Ovary (tissue), 10 donors: ENCODE measurements at places on chromosomes 12 and 14.
A peak's percentile ranks its signal among the peaks of the same experiment; 100 is the strongest.

DNA sequence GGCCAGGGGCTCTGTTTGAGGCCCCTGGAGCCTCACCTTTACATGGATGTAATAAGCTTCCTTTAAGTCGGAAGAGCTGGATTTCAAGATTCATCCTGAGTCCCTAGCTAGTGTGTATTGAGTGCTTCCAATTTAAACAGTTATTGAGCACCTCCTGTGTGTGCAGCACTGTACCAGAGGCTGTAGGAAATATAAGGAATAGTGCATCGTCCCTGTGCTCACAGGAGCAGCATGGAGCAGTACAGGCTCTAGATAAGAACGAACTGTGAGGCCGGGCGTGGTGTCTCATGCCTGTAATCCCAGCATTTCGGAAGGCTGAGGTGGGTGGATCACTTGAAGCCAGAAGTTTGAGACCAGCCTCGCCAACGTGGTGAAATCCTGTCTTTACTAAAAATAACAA is 65.8 kb upstream of the METAP2 start:
- DNase-seq = no peak

- DNase-seq = no peak
Measured at GRCh38 chr12:51865757-51866270, 17.3 kb upstream of the FIGNL2 start.

DNA sequence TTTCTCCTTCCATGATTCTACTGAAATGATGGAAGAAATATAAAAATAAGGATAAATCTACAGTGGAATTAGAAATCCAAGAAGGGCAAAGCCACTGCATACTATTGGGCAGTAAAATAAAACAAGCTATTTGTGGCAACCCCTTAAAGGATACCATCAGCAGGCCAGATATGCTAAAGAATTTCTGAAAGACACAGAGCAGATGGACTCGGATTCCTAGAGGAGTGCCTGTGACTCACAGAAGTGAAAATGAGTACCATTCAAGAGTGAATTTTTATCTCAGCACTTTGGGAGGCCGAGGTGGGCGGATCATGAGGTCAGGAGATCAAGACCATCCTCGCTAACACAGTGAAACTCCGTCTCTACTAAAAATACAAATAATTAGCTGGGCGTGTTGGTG is 318.1 kb downstream of the LRIG3 start:
- DNase-seq = no peak

- DNase-seq = no peak
Measured at GRCh38 chr14:100887728-100888335, 15.7 kb downstream of the RTL1 start.

- DNase-seq = no peak
Measured at GRCh38 chr14:98293576-98293975, 978.4 kb downstream of the BCL11B start.

DNA sequence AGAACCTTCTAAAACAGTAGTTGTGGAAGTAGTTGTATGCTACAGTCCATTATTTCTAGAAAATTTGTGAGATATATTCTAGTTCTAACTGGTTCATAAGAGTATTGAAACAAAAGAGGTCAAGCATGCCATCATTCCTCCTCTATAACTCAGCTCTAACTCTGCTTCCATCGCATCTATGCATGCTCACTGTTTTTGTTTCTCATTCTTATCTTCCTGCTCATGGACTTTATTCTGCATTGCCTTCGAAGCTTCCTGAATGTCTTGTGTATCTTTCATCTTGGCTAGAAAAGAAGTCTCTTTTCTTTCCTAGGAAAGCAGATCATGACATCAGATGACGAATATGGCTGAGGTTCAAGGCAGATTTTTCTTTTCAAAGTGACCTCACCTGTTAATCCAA is 402 bp downstream of the LMNTD1 start:
- DNase-seq = no peak

- no peak for DNase-seq
Measured at GRCh38 chr12:43238281-43238680, 313.7 kb downstream of the ADAMTS20 start.

DNA sequence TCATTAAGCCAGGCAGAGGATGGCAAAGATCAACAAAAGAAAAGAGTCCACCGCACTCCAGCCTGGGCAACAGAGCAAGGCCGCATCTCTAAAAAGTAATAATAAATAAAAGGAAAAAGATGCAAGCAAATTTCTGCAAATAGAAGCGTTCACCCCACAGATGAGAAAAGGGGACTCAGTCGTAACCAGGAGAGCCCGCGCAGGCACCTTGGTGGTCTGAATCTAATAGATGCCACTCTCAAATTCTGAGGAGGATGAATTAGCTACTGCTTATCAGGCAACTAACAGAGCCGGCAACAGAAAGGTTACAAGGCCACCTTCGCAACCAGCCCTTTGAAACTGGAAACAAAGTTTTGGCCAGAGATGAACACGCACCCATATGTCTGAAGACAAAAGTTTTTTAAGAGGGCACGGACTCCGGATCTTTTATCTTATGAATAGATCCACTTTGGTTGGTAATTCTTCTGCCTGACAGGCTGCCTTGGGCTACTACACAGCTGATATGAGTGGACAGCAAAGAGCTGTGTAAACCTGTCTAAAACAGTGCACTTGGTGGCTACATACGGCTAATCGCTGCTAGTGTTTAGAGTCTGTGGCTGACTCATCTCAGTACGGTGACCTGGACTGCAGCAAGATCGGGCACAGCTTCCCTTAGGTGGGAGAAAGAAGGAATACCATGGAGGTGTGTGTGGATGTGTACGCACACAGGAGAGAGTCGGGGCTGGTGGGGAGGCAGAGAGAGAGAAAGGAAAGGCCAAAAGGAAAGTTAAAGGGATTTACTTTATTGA is 32.9 kb upstream of the TTC7B start:
- no peak for DNase-seq

DNA sequence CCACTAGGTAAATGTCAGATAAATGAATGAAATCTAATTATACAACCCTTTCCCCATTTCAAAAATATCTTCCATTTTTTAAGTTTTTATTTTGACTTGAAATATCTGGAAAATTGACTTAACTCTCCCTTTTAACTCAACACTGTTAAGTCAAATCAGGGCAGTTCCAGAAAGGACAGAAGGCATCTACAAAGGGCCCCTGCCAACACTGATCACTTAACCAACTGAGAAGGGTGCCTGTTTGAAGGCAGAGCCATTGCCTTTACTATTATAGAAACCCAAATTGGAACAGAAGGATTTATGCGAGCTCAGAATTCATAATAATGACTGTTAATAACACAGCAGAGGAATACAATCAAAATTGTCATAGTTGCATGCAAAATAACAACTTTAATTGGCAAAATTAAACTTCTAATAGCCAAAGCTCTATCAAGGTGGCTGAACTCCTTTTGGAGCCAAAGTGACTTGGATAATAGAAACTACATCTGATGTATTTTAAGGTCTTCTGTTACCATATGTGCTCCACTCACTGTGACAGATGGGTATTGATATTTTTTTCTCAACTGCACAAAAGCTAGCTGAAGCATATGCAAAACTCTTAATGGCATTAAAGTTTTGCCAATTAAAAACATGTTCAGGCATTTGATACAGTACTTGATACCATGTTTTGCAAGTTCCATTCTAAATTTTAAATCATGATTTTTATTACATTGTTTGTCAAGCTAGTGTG is 383.8 kb downstream of the NOVA1 start:
- no peak for DNase-seq

- no peak for DNase-seq
Measured at GRCh38 chr14:74667758-74668157, 45.1 kb downstream of the AREL1 start.

GRCh38 chr12:159156-159782 is 54.7 kb downstream of the SLC6A12 start:
- no peak for DNase-seq

GRCh38 chr12:110540048-110540447 is 37.9 kb downstream of the RAD9B start:
- DNase-seq = no peak

DNA sequence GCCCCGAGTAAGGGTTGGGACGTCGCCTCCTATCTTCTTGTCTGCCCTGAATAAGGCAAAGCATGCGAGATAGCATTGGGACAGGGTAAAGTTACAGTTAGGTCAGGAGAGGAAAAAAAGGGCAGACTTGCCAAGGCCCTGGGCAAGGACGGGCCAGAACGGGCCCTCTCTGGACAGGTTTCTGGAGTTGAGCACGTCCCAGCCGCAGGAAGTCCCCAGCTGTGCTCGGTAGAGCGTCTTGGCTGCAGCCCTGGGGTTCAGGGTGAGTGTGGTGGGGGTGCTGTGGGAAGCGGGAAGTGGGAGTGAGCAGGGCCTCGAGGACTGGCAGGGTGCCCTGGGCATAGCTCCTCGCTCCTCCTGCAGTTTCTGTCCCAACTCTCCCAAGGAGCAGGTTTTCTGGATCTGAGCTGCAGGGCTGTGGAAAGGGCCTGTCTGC is 5.4 kb downstream of the RPS6KL1 start:
- peak; percentile 80 for DNase-seq

DNA sequence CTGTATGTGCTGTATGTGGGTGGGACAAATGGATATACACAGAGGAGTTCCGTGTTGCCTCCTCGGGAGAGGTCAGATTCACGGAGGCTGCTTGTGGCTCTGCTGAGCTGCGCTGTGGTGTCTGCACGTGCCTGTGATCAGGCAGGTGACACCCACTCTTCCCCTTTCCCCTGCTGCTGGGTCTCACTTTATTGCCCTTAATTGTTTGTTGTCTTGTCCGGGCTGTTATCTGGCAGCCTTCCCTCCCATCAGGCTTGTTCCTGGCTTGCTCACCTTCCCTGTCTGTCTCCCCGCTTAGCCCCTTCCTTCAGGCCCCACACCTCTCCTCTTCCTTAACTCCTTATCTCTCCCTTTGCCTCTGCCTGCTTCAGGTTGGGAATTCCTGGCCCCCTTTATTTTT is 13.5 kb downstream of the WNT5B start:
- no peak for DNase-seq

- no peak for DNase-seq
Measured at GRCh38 chr12:89350630-89351488, 1.4 kb downstream of the DUSP6 start.

- no peak for DNase-seq
Measured at GRCh38 chr12:100799770-100800169, 5.2 kb downstream of the ANO4 start.

DNA sequence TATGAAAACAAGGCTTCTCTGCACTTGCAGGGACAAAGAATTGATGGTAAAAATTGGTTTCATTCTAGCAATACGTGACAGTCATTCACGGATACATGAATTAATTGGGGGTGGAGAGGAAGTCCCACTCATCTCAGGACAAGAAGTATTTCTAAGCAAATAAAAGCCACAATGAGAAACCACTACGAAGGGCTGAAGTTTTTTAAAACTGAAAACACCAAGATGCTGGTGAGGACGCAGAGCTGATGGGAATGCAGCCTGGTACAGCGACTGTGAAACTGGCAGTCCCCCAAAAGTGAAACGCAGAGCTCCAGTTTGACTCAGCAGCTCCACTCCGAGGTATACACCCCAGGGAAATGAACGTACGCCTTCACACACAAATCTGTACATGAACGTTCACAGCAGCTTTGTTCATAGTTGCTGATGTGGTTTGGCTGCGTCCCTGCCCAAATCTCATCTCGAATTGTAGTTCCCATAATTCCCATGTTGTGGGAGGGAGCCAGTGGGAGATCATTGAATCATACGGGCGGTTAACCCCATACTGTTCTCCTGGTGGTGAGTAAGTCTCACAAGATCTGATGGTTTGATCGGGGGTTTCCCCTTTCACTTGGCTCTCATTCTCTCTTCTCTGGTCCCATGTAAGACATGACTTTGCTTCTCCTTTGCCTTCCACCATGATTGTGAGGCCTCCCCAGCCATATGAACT is 89.0 kb downstream of the SCARB1 start:
- peak; percentile 76 for DNase-seq

- DNase-seq = no peak
Measured at GRCh38 chr14:52833891-52834290, 42.5 kb upstream of the GNPNAT1 start.

GRCh38 chr14:64758691-64759554 is 54.7 kb downstream of the PLEKHG3 start:
- DNase-seq = peak; percentile 80

GRCh38 chr14:68020999-68021663 is 201.6 kb downstream of the RAD51B start:
- no peak for DNase-seq

GRCh38 chr14:20470603-20470901 is 1.3 kb downstream of the PNP start:
- no peak for DNase-seq
